ENCODE measurements at places on chromosomes 7 and 10.

DNA sequence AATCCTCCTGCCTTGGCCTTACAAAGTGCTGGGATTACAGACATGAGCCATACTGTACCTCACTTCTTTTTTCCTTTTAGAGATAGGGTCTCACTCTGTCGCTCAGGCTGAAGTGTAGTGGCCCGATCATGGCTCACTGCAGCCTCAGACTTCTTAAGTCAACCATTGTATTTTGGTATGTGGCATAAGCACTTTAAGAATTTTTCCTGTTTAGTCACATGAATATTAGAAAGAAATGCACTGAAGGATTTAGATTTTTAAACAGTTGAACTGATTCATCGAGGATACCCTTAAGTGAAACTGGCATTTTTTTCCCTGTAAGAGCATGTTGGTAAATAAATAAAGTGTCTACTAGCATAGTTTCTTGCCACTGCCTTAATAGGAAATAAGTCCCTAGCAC, 319.3 kb upstream of the CACNA2D1 start:
- no peak for DNase-seq

DNA sequence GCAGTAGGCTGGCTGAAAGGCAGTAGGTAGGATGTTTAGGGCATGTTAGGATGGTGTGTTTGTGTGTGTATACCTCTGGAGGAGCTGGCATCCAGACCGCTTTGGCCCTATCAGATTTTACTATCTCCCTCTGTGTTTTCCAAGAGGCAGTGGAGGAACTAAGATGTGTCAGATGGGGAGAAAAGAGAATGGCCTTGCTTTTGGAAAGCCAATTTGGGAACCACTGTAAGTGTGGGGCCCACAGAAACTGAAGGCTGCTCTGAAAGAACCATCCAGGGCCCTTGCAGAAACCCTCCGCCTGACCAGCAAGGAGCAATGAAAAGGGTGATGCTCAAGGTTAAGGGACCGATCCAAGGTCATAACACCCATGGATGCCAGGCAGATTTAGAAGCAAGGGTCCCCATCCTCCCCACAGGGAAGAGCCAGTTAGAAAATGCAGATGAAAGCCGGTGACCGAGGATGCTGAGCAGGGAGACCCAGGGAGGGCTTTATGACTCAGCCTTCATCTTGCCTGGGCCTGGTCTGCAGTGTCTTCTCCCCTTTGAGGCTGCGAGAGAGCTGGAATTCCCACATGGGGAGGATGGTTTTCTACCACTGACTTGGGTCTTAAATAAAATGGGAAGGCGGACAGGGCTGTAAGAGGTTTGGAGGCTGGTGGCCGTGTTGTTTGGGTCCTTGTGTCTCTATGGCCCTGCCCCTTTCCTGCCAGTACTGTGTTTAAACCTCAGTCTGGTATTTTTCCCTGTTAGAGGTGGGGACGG, 275.8 kb downstream of the LRMDA start:
- DNase-seq: no peak

DNA sequence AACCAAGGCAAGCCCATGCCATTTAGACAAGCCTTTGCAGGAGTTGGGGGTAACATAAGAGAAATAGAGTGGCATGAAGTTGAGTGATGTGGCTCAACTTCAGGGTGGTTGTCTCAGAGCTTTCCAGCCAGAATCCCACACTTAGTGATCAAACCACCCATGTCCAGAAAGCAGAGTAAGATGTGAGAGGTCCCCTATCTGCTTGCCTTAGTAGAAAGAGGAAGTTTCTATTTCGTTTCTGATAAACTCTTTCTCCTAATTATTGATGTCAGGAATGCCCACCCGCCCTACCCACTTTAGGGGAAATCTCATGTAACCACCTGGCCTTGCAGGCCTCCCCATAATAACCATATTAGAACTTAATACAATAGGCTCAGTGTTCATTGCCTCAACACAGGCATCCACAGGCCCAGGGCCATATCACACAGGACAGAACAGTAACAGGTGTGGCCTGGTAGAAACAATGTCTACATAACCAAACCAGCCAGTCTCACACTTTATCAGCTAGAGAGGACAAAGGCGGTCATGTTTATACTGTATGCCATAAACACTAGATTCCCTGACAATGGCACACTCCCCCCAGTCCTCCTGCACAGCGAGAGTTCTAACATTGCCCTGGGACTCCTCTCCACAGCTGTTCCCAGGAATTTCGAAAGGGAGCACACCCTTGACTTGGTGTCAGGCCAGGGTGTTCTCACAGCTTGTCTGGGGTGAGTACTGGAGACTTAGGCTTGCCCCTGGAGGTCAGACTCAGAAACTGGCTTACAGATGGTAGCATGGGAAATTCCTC, 364.4 kb downstream of the CXCL12 start:
- DNase-seq: peak; percentile 29

- DNase-seq: no peak
Measured at GRCh38 chr10:124717911-124718741, 26.1 kb downstream of the FAM53B start.

- DNase-seq: no peak
Measured at GRCh38 chr7:35272246-35272645, 18.3 kb upstream of the TBX20 start.

DNA sequence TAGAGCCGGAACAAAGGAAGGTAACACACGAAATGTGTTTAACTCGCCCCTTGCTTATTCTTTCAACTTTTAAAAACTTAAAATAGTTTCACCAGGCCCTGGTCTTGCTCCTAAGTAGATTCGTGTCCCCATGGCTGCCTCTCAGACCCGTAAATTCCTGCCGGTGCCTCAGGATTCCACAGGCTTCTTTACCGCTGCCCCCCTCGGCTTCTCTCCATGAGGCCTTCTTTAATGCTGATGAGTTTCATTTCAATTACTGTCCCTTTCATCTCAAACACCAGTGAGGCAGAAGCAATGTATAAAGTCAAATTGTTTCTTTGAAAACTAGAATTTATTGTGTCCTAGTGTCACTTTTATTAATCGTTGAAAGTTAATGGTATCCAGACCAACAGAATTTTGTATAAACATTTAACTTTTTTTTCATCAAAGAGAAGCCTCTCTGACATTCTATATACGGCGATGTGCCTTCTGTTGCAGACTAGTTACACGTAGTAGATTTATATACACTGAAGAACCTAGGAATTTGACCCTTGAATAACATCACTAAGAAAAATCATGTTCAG, 225.2 kb downstream of the C7orf25 start:
- DNase-seq: no peak

- no peak for DNase-seq
Measured at GRCh38 chr10:23063973-23064812, 31.2 kb upstream of the MSRB2 start.

DNA sequence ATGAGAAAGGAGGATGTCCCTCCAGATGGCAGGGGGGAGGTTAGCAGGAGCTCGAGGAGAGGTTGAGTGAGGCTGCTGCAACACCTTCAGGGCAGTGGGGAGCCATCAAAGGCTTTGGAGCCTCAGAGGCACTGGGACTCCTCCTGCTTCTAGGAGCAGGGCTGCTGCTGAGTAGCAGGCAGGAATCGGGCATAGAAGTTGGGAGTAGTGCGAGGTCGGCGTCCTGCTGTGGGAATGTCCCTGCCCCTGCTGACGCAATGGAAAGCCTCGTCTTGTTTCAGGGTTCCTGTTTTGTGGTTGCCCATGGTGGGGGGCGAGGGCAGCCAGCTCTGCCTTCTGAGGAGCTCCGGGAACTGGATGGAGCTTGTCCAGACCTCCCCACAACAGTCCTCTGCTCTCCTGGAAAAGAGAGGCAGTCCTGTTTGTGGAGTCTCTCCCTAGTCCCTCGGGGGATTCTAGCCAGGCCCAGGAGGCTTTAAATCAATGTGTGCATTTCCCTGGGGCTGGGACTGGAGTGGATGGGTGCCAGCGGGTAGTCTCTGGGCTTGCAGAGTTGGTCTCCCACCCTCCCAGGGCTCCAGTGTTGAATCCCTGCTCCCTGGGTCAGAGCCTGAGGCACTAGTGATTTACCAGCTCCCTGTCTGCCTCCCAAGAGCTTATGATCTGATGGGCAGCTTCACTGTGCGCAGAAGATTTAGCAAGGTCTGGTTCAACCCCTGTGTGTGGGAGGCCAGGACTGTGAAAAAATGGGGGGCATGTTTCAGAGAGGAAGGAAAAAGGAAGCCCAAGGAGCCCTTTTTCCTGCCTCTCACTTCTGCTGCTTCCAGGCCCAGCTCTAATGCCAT, 98.7 kb upstream of the PPIF start:
- peak; percentile 54 for DNase-seq

- no peak for DNase-seq
Measured at GRCh38 chr10:47054974-47055373, 143.7 kb downstream of the PTPN20 start.

- peak; percentile 47 for DNase-seq
Measured at GRCh38 chr7:112495810-112496462, 15.1 kb downstream of the LSMEM1 start.

- DNase-seq: no peak
Measured at GRCh38 chr7:1544896-1545416, 11.0 kb downstream of the TMEM184A start.

GRCh38 chr7:48708635-48709034, 215.7 kb upstream of the CDC14C start:
- DNase-seq: no peak

DNA sequence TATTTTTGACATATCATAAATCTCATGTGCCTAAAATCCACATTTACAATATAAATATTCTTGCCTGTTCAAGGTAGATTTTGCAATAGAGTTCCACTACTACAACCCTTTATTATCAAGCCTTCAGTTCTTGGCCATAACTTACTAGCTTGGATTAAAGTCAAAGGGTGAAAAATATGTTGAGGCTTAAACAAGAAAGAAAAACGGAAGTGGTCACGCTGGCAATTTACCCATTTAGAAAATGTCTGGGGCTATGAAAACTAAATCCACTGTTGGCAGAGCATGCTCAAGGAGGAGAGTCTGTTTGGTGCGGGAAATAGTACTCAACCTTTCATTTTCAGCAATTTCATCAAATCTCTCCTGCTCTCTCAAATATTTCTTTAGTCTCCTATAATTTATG, 209.8 kb upstream of the RHOBTB1 start:
- DNase-seq: no peak

DNA sequence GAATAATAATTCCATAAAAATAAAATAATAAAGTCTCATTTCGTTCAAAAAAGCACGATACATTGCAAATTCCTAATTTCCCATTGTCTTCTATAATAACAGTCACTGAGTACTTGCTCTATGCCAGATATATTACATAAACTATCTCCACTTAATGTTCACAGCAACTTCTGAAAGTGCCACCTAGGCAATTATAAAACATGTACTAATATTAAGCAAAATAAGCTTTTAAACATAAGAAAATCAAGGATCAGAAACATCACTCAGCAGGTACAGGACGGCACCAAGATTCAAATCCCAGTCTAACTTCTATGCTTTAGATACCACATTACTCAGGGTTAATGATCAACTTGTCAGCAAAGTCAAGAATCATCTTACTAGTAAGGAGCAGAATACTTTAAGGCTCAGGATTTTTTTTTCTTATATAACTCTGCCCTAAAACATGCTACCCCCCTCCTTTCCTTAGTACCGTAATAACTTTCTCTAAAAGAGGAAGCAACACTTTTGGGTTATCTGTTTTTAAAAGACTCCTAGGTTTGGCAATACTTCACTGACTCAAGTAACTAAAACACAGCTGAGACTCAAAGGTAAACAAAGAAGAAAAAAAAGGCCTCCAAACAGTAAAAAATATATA, 51.3 kb downstream of the USP6NL start:
- DNase-seq: no peak

GRCh38 chr7:100544386-100544785, 5.4 kb downstream of the AGFG2 start:
- no peak for DNase-seq

DNA sequence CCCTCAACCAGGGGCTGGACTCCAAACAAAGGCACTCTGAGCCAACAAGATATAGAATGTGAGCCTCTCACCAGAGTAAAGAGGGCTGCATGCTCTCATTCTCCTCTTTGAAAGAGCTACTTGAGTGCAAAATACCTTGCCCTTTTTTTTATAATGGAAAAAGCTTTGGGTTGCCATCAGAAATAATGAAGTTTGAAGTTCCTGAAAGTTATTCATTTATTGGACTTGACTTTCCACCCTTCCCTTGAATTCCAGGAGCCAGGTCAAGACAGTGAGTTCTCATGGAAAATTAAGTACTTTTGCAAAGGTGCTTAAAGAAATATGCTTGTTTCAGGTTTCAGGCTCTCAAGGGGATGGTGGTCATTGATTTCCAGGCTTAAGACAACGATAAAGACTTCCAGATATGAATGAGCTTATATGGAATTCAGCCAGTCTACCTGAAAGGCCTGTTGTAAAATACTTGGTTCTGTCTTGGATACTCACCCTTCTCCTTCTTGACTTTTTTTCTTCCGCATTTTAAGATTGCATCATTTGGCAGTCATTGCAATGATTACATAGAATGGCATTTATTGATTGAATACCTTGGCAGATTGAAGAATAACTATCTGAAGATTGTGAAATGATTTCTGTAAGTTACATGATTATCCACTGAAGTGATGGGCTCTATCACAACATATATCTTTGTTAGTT, 696.4 kb downstream of the INHBA start:
- no peak for DNase-seq

DNA sequence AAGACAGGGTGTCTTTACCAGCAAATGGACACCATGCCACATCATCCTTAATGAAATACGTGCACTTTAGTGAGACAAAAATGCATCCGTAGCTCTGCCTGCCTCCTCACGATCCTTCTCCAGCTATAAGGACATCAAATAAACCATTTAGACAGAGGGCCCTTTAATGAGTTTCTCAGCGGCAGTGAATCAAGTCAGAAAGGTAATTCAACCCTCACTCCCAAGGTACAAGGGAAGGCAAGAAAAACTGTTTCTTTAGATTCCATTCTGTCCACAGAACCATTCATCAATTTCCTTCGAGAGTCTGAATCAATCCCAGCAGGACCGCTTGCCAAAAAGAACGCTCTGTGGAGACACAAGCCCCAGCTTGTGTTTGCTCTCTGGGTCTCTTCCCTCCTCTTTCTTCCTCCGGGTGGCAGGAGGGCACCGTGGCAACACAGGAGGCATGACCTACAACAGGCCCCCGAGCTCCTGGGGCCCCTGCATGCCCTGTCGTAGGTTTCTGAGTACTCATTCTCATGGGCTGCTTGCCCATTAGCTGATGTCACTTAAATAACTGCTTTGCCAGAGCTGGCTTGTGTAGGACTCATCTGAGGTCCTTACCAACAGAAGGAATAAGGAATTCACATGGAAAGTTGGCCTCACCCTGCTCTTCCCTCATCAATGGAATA, 297.8 kb upstream of the PRKCQ start:
- no peak for DNase-seq

DNA sequence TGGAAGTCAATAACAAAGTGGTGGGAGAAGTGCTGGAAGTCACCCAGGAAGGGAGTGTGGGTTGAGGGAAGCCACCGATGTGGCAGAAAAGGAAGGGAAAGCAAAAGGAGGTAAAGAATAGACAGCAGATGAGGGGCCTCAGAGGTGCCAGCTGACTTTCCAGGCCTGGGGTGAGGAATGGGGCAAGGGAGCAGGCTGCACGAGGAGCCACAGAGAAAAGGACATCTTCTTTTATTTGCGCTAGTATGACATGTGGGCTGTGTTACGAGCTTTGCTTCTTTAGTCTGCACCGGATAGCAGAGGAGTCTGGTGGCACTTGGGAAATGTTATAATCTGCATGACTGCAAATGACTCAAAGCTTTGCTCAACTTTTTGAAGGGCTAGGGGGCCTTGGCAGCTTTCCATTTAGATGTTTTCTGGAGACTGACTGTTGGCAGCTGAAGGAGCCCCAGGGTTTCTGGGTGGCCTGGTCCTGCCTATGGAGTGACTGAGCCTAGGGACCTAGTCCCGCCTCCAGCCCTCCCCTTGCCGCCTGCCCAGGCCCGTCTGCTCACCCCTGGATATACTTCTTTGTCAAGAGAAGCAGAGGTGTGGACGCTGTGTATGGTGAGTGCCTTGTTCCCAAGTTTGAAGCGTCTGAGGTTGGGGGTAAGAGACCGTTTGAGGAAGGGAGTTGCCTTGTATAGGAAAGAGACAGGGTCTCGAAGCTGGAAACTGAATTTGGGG, 5.1 kb downstream of the PRXL2A start:
- no peak for DNase-seq
